T-cell (primary cell): ENCODE measurements at places on chromosomes 16 and 17. TPM values are rescaled to one million over a fixed set of nuclear protein-coding genes. Genes with fewer than 3 reads are reported as not detected.

DNA sequence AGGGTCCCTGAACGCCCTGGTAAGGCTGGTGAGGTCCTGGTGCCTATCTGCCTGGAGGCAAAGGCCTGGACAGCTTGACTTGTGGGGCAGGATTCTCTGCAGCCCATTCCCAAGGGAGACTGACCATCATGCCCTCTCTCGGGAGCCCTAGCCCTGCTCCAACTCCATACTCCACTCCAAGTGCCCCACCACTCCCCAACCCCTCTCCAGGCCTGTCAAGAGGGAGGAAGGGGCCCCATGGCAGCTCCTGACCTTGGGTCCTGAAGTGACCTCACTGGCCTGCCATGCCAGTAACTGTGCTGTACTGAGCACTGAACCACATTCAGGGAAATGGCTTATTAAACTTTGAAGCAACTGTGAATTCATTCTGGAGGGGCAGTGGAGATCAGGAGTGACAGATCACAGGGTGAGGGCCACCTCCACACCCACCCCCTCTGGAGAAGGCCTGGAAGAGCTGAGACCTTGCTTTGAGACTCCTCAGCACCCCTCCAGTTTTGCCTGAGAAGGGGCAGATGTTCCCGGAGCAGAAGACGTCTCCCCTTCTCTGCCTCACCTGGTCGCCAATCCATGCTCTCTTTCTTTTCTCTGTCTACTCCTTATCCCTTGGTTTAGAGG is 23.5 kb upstream of the BEAN1 start:
- no peak for DNase-seq

DNA sequence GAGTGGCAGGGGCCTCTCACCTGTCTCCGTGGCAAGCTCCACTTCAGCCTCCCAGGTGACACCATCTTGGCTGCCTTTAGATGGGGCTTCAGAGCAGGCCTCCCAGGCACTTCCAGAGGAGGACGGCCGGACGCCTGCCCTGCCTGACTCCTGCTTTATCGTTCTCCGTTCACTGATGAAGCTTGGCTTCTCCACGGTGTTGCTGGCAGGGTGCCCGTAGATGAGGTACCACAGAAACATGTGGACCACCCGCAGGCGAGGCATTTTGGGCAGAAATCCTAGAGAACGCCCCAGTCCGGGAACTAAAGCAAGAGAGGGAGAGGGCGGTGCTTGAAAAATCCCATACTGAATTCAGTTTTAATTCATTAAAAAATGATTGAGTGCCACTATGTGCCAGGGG is 54.5 kb downstream of the GTF3C1 start:
- DNase-seq: no peak

DNA sequence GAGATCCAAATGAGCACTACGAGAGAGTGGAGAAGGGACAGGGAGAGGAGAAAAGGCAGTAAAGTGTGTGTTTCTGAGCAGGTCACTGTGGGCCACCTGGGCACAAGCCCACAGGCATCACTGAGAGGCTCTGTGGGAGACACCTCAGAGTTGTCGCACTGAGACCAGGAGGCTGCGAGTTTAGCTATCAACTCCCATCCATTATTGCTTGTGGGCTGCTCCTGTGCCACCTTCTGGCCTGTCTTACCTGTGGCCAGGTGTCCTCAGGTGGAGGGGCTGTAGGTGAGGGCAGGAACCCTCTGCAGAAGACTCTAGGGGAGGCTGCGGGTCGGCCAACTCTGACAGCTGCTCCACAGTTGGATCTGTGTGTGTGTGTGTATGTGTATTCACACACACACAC is 2.5 kb upstream of the PRR29 start:
- no peak for DNase-seq

DNA sequence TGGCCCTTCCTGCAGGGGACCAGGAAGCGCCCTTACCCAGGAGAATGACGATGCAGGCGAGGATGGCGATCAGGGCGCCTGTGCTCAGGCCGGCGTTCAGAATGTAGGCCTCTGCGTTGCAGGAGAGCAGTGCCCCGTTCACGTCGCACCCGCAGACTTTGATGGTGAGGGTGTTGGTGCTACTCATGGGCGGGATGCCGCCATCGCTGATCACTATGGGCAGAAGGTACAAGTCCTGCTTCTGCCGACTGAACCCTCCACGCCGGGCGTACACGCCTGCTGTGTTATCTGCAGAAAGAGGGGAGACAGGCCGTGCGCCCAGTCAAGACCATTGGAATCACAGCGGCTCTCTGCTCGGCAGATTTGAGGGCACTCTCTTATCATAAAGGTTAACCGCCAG is 171.1 kb downstream of the CDH11 start:
- no peak for DNase-seq

DNA sequence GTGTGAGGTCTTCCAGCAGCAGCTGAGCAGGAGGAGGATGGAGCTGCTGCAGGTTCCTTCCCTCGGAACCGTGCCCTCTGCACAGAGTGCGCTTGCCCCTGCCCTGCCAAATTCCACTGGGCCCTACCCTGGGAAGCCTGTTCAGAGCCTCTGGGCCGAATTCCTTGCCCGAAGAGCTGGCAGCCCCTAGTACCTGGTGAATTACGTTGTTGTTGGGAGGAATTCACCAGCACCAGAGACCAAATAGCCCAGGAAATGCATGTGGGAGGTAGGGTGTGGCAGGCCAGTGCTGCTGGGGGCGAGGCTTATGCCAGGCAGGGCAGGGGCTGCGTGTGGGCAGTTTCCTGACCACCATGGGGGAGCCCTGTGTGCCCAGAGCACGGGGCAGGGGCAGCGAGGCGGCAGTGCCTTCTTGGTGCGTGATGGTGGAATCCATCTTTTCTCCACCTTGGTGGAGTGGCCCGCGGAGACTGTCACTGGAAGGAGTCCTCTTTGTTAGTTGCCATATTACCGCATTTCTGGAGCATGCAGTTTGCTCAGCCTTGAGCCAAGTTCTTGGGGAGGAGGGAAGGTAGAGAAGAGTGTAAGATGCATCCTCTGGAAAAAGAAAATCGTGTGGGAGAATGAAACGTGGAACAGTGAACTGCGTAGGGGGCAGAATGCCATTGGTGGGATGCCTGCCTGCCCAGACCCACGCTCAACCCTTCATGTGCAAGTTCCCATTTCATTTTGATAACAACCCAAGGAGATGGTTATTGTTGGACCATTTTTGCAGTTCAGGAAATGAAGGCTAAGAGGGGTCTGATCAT is 2.3 kb downstream of the MRC2 start:
- DNase-seq: no peak

DNA sequence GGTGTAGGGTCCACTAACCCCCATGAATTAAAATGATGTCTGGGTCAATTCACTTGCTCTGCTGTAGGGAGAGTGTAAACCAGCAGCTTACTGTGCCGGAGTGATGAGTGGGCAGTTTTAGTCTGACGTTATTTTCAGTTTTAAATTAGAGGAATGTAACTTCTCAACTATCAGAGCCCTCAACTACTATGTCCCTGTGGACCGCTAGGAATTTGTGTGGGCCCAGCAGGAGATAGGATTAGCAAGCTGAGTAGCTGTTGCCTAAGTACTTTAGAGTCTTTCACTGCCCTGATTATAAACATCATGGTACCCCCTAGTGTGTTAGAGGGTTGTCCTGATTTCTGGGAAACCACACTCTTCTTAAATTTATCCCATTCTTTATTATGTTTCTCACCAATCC is 11.4 kb downstream of the MARVELD3 start:
- DNase-seq: no peak

GRCh38 chr17:20200016-20200795 is 191.0 kb downstream of the SPECC1 start:
- DNase-seq: no peak

DNA sequence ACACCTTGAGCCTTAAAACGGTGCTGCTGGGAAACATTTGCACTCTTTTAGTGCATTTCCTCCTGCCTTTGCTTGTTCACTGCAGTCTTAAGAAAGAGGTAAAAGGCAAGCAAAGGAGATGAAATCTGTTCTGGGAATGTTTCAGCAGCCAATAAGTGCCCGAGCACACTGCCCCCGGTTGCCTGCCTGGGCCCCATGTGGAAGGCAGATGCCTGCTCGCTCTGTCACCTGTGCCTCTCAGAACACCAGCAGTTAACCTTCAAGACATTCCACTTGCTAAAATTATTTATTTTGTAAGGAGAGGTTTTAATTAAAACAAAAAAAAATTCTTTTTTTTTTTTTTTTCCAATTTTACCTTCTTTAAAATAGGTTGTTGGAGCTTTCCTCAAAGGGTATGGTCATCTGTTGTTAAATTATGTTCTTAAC is 4.4 kb downstream of the SOX9 start:
- DNase-seq: no peak

TP53TG3D gene
- total RNA-seq: 0.63 TPM

DHRS11 gene
- 7.3 TPM for total RNA-seq
